ENCODE measurements at places on chromosomes 11 and 22.
A peak's percentile ranks its signal among the peaks of the same experiment; 100 is the strongest.

DNA sequence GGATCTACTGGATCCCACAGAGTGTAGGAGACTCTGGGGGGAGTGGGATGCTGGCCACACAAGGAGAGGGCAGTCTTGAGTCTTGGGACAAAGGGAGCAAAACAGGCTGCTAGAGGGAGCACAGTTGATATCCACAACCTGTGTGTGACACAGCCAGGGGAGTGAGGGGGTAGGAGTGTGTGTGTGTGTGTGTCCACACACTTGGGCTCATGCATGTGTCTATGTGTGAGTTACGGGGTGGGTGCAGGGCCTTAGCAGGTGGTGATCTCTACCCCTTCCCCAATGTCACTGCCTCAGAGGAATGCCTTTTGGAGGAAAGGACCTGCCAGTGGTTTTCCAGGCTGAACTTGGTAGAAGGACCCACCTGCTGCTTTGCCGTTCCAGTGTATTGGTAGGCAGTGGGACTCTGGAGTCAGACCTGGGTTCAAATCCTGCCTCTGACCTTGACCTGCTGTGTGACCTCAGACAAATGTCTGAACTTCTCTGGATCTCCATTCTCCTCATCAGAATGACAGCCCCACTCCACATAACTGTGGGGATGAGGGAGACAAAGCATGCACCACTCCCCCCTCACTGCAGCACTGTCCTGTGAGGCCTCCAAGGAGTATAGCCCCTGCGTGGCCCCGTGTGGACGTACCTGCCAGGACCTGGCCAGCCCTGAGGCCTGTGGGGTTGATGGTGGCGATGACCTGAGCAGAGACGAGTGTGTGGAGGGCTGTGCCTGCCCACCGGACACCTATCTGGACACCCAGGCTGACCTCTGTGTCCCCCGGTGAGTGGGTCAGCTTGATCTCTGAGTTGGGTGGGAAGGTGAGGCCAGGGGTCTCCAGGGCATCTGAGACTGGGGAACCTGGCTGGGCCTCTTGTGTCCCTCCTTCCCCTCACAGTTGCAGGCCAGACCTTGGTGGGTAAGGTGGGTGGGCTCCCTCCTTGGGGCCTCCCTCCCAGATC lies 27.4 kb downstream of the OTOG start:
- DNase-seq: no peak

DNA sequence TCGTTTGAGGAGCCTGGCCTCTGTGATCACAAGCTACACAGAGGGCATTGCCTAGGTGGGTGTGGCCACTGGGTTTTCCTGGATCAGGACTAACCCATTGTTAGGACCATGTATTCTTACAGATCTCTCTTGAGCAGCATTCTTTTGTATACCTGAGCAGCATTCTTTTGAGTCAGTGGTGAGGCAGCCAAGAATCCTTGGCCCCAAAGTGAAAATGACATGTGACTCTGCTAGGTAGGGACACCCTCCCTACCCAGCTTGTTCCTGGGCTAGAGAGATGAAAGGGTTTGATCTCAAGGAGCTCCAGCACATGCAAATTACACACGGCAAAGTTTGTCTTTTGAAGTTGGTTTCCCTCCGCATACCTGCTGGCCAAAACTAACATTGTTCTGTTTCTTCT lies 55.0 kb upstream of the HORMAD2 start:
- DNase-seq: no peak

GRCh38 chr11:12088047-12088481 lies 22.3 kb upstream of the MICAL2 start:
- DNase-seq: no peak

- no peak for DNase-seq
Observed at GRCh38 chr11:115180272-115180671, 323.9 kb downstream of the CADM1 start.

GRCh38 chr11:101915791-101916291 lies 481 bp downstream of the ANGPTL5 start:
- no peak for DNase-seq

GRCh38 chr22:43624144-43624998 lies 187.7 kb downstream of the EFCAB6 start:
- no peak for DNase-seq

DNA sequence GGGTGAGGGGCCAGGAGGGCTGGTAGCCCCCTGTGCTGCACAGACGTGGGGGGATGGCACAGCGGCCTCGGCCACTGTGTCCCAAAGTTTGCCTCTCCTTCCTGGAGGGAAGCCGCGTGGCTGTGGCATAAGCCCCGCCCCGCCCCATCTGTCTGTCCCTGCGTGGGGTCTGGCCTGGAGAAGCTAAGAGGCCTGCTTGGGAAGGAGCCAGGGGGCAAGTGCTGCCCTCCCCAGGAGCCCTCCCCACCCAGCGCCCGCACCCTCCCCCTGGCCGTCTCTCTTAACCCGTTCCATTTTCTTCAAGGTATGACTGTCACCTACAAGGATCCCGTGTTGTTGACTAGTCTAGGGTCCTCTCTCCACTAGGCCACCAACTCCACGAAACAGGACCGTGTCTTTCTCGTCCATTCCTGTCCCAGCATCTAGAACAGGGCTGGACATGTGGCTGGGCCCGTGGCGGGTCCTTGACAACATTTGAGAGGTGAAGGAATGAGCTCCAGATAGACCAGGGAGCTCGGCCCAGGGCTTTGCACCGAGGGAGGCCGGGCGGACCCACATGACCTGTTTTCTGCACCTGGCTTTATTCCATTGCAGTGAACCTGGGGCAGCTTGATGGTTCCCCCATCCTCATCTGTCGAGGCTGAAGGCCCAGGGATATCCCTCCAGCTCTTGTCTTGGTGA lies 428.0 kb downstream of the TBC1D22A start:
- DNase-seq: no peak

GRCh38 chr11:2385156-2386151 lies 8.3 kb downstream of the CD81 start:
- no peak for DNase-seq

- DNase-seq: no peak
Observed at GRCh38 chr11:617199-617911, 1.6 kb upstream of the IRF7 start.

DNA sequence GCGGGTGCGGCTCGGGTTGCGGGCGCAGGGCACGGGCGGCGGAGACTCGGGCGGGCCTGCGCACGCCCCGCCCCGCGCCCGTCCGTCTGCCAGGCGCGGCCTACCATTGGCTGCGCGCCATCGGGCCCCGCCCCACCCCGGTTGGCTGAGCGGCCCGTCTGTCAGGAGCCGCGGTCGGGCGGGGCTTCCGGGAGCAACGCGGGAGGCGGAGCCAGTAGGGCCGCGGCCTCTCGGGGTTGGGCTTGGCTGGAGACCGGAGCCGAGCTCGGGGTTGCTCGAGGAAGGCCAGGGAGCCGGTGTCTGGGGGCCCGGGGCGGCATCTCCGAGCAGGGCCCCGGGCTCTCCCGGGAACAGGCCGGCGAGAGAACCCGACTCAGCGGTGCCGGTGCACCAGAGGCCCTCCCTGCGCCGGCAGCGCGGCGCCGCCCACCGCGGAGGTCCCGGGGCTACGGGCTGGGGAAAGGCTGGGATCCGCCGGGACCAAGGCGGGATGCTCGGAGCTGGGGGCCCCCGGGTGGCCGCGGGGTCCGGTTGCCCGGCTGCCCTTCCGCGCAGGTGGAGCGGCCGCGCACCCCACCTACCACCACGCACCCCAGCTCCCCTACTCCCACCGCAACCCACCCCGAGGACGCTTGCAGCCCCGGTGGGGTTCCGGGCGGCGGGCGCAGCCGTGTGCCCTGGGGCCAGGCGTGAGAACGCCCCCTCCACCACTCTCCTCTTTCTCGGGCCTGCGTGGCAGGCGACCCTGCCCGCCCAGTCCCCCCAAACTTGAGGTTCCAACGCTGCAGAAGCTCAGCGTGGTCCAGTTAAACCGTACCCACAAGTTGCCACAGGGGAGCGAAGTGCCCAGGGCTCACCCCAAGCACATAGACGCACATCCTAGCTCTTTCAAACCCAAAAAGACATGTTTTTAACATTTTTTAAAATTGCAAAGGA lies at the start of gene HRAS:
TSS of gene HRAS (minus strand) at position 58 of the 936 bp plus-strand sequence.
- peak; percentile 80 for DNase-seq

GRCh38 chr22:30183861-30184278 lies 62.7 kb downstream of the LIF start:
- DNase-seq: no peak

DNA sequence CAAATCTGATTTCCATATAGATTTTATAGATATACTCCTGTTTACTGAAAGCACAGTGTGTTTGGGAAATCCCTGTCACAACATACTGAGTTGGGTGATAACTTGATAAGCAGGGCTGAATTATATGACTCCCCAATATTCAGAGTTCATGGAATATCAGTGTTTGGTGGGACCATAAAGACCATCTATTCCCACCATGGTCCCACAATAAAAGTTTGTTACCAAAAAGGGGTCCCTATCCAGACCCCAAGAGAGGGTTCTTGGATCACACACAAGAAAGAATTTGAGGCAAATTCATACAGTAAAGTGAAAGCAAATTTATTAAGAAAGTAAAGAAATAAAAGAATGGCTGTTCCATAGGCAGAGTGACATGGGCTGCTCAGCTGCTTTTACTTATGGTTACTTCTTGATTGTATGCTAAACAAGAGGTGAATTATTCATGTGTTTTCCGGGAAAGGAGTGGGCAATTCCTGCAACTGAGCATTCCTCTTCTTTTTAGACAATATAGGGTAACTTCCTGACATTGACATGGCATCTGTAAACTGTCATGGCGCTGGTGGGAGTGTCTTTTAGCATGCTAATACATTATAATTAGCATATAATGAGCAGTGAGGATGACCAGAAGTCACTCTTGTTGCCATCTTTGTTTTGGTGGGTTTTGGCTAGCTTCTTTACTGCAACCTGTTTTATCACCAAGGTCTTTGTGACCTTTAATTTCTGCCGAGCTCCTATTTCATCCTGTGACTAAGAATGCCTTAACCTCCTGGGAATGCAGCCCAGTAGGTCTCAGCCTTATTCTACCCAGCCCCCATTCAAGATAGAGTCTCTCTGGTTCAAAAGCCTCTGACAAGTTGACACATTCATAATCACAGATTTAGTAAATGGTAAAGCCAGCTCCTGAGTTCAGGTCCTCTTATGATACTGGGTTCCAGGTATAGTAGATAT lies 240.6 kb upstream of the PDGFD start:
- DNase-seq: no peak

- DNase-seq: no peak
Observed at GRCh38 chr11:1521382-1522080, 35.0 kb upstream of the MOB2 start.

DNA sequence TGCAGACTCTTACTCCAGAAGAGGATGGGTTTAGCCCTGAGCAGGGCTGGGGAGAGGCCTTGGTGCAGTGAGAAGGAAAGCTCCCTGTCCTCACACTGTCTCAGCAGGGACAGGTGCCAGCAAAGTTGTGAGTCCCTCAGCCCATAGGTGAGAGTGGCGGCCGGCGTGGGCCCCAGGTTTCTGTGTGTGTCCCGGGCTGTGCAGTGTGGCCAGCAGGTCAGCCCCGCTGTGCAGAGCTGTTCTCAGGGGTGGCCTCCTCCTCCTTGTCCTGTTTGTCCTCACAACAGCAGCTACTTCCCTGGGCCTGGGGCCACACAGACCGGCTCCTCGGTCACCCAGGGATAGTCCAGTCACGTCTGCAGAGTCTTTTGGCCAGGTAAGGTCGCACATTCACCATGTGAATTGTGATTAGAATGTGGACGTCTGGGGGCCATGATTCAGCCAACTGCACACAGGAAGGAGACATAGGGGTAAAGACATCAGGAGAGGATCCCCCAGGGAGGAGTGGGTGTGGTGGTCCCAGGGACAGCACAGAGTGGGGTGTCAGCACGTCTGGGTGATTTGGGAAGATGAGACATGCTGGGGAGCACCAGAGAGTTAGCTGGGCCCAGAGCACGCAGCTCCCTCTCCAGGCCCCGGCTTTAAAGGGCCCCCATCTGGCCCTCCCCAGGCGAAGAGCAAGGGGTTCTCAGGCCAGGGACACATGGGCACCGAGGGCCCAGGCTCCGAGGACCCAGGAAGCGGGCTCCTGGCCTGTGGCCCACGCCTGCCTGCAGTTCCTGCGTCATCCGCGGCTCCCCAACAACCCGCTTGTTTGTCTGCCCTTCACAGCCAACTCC lies 81.6 kb downstream of the MYEOV start:
- no peak for DNase-seq

DNA sequence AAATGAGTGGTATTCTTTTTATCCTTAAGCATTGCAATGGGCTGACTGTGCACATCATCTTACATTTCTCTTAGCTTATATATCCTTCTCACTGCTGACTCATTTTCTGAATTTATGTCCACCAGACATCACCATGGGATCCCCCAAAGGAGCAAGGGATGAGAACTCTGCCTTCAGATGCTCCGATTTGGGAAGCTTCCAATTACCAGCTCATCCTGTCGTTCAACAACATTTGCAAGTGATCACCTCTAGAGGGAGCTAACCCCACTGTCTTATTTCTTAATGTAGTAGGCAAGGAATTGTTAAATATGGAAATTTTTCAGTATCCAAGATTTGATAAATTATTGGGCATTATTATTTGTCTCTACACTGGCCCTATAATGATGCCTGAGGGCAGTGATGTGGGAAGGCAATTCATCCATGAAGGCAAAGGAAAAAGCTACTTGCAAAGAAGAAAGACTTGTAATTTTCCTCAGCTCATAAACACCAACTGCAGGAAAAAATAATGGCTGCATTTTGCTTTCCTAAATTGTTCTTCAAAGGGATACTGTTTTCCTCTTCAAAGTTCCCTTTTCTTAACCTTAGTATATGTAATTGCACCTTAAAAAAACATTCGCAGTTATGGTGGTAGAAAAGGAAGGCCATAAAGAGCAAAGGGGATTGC lies 102.4 kb upstream of the FSHB start:
- DNase-seq: no peak

GRCh38 chr11:78595436-78596130 lies 20.9 kb upstream of the NARS2 start:
- DNase-seq: no peak

DNA sequence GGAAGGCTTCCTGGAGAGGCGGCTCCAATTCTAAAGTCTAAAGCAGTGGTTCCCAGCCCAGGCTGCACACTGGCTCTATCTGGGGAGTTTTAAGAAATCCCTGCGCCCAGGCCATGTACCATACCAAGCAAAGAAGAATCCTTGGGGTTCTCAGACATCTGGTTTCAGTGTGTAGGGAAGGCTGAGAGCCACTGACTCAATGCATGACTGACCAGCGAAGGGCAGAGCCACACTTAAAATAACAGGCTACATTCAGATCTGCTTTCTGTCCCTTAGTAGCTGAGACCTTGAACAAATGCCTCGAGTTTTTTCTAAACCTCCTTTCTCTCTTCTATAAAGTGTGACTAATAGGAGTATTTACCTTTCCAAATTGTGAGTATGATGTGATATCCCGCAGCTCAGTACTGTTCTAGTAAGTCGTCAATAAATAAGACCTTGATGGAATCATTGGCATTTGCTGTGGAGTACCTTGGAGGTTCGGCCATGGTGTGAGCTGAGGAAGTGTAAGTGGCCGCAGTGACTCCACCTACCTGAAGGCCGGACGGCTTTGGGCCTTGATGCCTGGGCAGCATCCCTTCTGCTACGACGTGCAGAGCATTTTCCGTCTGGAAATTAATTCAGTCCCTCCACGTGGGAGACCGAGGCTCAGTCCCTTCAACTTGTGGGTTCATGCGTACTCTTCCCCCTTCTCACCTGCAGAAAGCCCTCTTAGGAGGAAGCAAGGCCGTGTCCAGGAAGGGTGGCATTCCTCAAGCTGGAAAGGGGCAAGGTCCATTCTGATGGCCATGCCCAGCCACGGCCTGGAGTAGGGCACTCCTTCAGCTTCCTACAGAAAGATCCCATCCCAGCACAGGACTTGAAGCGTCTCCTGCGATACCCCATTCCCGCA lies 25.1 kb downstream of the GLB1L2 start:
- DNase-seq: no peak

Measured in pulmonary artery endothelial cell (primary cell).